ENCODE measurements at places on chromosomes 1 and 21.

DNA sequence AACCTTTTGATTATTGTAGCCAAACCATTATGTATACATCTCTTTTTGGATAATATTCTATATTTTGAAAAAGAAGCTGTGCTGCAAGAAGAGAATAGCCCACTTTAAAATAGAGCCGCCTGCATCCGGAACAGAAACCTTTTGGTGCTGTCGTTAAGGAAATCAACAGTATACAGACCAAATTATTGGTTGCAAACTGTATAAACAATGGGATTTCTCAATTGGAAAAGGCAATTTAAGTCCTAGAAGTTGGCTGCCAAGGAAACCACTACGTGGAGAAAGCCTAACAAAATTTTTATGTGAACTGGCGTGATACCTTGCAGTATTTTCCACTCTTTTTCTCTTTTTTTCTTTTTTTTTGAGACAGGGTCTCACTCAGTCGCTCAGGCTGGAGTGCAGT lies 25.8 kb downstream of the DESI2 start:
- DNase-seq = no peak

DNA sequence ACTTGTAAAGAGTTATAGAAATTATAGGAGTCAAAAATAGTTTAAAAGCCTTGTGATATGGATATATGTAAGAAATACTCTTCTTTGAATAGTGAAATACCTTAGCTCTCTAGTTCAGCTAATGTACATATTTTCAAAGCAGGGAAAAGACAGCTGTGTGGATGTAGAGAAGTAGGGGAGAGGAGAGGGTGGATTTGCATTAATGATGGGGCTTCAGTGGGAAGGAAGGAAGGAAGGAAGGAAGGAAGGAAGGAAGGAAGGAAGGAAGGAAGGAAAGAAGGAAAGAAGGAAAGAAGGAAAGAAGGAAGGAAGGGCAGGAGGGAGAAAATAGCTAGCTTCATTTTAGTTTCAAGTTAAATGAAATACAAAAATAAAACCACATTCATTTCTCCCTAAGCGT lies 62.4 kb upstream of the RGS1 start:
- no peak for DNase-seq

DNA sequence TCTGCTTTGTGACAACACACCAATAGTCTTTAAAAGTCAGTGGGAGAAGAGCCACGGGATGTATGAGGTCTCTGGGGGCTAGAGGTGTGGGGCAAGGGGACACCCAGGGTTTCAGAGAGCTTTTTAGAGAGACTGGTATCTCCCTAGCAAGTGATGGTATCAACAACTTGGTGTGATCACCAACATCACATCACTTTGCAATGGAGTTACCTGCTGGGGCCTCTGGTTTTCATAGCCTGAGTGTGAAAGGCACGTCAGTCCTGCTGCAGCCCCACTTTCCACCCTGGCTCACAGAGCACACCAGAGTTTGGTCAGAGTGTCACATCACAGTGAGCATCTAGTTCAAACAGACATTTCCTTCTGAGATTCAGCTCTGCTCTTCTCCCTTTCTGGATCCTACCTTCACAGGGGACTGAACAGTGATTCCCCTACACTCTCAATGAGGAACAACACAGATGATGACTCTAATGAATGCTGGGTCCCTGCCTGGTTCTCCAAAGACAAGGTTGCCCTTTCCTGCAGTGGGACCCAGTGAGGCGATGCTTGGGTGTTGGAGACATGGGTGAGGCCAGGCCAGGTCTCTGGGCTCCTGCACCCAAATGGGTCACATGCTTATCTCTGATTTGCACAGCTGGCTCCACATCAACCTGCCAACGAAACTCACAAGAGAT lies 2.0 kb upstream of the MAN1C1 start:
- no peak for DNase-seq

DNA sequence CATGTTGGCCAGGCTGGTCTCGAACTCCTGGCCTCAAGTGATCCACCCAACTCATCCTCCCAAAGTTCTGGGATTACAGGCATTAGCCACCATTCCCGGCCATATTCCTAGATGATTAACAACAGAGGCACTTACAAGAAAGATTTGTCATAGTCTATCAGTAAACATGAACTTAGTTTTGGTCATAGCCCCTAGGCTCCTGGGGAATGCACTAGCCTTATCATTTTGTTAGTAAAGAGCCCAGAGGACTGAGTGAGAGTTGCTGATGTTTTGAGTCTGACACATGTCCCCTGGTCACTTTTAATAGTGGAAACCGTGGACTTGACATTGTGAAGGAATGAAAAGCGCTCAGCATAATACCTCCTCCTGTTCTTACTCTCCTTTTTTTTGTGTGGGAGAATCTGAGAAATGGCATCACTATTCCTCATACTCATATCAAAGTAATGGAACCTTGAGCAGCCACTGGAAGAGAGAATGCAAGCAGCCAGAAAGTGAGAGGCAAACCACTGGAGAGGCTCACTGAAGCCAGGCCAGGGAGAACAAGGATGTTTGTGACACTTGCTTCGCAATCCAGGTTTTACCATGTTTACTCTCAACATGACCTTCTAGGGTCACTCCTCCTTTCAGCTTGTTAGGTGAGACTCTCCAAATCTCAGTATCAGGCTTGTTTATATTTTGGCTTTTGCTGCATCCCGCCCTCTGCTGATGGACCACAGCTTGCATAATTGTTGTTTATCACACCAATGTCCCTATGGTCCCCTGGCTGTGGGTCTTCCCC lies 14.8 kb downstream of the ATP1B1 start:
- no peak for DNase-seq

DNA sequence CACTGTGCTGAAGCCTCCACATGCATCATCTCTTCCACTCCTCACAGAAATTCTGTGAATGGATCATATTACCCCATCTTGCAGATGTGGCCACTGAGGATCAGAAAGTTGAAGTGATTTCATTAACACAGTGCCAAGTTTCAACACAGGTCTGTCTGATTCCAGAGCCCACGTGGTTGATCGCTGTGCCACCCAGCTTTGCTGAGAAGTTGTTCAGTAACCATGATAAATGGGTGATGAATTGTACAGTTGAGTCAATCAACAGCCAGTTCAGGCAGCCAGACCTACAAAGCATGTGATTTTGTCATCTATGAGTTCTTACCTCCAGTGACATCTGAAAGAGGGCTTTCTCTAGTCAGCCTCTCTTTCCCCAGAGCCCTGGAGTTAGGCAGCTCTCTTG lies 61.8 kb upstream of the GRHL3 start:
- no peak for DNase-seq

- no peak for DNase-seq
These were observed 19.1 kb downstream of the SLC25A33 start for GRCh38 chr1:9558271-9558945.

- peak; percentile 34 for DNase-seq
These were observed 21.3 kb upstream of the KCNE2 start for GRCh38 chr21:34342476-34342875.

DNA sequence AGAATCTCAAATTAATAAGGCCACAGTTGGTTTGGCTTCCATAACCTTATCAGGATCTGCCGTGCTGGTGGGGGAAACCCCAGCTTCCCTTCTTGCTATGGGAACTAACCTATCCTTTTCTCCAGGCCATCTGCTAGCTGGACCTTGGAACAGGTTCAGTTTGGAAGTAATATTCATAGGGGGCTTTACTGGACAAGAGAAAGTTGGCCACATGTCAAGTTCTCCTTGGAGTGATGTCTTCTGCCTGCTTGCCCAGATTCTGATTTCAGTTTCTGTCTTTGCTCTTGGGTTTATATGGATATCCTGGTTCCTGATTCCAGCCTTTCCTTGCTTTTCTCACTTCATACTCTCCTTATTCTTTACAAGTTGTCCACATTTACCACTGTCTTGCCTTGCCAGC lies 279.6 kb downstream of the ASTN1 start:
- DNase-seq = no peak

DNA sequence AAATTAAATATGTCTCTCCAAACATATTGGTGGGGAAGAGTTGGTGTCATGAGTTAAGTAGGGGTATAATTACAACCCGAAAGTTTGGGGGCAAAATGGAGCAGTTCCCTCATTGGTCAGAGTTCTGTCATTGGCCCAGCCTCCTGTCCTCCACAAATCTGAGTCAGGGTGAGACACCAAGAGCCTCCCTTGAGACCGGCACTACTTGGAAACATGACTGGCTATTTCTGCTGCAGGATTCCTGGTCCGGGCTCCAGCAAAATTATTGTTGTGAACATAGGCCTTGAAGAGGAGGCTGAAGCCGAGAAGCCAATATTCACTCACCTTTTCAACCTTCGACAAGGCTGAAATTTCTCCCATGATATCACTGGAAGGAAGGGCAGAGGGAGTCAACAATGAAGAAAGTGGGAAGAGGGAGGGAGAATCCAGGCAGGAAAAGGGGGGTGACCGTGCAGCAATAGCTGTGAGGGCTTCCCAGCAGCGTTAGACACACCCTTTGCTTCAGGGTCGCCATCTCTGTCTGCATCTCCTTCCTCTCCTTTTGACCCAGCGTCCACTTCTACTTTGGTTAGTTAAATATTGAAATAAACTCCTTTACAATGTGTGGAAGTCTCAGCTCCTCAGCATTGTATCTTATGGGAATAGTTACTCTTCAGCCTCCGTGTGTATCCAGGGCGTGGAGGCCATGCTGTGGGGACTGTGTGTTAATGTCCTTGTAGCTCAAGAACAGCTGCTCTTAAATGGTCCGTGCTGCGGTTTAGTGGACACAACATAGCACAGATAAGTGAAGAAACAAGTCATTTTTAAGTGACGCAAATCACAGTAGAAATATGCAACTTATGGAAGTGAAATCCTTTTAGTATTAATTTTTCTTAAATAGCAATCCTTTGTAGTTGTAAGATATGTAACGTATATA lies 307.4 kb downstream of the DISC1 start:
- DNase-seq = no peak

GRCh38 chr1:149942207-149942606 lies 5.5 kb upstream of the MTMR11 start:
- DNase-seq = no peak

GRCh38 chr1:18010945-18011344 lies 96.7 kb upstream of the IGSF21 start:
- no peak for DNase-seq

- DNase-seq = no peak
These were observed 58.9 kb downstream of the VWA5B1 start for GRCh38 chr1:20349561-20349960.

- no peak for DNase-seq
These were observed 323.0 kb upstream of the PLD5 start for GRCh38 chr1:242847390-242847993.

- DNase-seq = no peak
These were observed 46.1 kb downstream of the CAMTA1 start for GRCh38 chr1:6831366-6831765.

DNA sequence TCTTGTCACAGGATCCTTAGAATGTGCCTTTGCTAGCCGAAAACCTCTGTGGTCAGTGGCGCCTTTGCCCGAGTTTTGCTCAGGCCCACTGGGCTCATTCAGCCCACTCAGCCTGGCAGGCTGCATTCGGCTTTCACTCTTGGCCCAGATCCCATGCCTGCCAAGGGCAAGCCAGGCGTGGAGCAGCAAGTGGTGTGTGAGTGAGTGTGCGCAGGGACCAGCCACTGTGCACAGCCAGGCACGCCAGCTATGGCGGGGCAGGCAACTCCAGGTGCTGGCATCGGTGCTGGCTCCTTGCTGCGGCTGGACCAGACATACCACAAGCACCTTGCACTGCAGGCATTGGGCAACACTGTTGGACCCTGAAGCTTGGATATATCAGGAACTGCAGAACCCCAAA lies 1145.1 kb upstream of the NCAM2 start:
- no peak for DNase-seq

- DNase-seq = no peak
These were observed 69.1 kb downstream of the PTGS2 start for GRCh38 chr1:186611156-186611555.

DNA sequence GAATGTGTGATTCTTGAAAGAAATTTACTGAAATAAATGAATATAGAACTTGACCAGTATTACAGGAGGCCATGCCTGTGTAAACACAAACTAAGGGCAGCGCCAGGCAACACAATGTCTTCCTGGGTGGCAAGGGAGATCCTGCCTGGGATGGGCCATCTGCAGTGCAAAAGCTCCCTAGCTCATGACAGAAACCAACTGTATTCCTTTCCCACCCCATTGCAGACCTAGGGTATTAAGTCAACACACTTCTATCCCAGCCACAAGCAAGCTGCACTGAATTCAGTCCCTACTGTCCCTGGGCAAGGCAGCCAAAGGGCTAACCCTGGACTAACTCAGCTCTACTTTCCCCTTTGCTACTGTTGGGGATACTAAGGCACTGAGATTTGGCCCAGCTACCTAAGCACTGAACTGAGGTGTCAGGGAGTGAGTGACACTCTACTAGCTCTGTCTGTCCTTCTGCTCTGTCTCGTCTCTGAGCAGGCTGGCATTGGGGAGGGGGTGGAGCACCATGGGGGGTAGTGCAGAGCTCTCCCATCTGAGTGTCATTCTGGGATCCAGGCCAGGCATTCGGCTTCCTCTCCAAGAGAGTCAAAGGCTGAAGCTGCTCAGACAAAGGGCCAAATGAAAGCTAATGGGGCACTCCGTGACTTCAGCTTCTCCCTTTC lies 2.5 kb downstream of the INKA2 start:
- no peak for DNase-seq

Measured in right forelimb (tissue), 1 donor.